Stimulated activated CD8-positive, alpha-beta memory T cell treated with anti-CD3 and anti-CD28 coated beads, Interleukin-4, amount 100 ng/mL, for 4 hours (primary cell): ENCODE measurements at places on chromosomes 11 and 22.

DNA sequence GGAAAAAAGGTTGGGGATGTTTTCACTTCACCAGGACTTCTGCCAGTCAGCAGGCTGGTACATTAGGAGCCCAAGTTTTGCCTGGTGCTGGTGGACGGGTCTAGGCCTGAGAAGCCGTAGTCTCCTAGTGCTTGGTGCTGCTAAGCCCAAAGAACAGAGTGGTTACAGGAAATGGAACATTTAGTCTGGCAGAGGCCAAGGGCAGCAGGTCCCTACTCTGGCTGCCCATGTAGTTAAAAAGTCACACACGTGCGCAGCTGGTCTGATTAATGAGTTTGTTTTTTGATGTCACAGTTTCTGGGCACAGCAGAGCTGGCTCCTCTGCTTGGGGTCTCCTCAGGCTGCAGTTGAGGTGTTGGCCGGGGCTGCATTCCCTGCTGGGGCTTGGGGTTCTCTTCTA is 20.6 kb downstream of the BCR start:
- no peak for DNase-seq

DNA sequence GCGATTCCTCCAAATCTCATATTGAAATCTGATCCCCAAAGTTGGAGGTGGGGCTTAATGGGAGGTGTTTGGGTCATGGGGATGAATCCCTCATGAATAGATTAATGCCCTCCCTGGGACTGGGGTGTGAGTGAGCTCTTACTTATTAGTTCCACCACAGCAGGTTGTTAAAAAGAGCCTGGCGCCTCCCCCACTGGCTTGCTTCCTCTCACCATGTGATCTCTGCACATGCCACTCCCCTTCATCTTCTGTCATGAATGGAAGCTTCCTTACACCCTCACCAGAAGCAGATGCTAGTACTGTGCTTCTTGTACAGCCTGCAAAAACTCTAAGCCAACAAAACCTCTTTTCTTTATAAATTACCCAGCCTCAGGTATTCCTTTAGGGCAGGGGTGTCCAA is 8.8 kb downstream of the RRAS2 start:
- no peak for DNase-seq

- no peak for DNase-seq
Measured at GRCh38 chr11:68090706-68091105, 30.5 kb downstream of the CHKA start.

GRCh38 chr11:94793822-94794221 is 25.7 kb downstream of the AMOTL1 start:
- no peak for DNase-seq

- DNase-seq = no peak
Measured at GRCh38 chr11:46144741-46145140, 23.5 kb upstream of the PHF21A start.

DNA sequence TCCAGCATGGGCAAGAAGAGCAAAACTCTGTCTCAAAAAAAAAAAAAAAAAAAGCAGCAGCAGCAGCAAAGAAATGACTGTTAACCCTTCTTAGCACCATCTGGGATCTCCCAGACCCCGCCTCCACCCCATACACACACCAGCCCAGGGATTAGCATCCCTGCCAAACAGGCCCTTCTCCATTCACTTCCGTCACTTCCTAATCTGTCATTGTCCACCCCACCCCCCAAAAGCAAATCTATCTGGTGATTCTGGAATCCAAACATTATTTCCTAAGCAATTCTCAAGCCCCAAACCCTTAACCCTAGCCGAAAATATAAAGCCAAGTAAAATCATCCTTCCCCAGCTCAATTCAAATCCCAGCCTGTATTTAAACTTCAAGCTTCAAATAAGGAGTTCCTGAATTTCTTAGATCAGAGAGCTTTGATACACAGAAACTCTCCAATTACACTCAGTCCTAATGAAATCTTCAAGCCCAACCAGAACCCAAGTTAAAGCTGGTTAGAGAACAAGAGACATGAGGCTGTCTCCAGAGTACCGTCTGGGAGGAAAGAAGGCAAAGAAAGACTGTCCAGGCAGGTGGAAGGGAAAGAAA is 6.0 kb upstream of the AHNAK start:
- no peak for DNase-seq

- DNase-seq = no peak
Measured at GRCh38 chr11:91871791-91872190, 352.8 kb upstream of the FAT3 start.

- no peak for DNase-seq
Measured at GRCh38 chr11:72389116-72389515, 45.2 kb downstream of the CLPB start.

DNA sequence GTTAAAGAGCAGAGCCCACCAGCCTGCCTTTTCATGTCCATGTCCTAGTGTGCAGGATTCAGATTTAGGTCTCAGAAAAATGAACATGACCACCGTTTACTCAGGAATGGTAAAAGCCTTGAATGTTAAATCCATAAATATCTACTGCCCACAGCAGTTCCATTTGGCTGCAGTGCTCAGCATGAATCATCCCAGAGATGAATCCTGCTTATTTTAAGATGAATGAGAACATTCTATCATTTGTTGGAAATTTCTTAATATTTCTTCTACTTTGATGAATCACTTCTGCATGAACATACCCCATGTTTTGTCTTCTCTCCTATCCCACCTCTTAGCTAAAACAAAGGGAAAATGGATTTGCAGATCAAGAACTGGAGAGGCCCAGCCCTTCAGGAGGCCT is 47.5 kb upstream of the AQP11 start:
- DNase-seq = no peak

DNA sequence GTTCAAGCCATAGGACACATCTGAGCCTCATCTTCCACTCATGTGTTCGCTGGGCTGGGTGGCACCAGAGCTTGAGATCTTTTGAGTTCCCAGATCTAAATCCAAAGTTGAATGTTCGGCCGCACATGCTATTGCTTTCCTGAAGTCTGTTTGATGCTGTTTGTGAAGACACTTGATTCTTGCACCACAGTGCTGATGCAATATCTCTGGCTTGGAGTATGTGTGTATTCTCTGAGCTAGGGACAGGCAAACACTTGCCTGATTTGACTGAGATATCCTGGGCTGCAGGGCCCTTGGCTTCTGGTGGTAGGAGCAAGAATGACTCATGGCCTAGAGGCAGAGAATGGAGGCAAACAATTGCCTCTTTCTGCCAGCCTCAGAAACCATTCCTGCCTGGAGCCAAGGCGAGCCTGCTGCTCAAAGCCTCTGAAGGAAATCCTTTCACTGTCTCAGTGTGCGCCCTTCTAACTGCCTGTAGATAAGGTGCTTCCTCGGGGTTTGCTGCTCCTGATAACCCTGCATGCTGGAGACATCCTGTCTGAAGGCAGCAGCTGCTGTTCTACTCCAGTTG is 73.0 kb downstream of the CYB5R2 start:
- DNase-seq = no peak

GRCh38 chr11:120385655-120386054 is 49.4 kb downstream of the ARHGEF12 start:
- DNase-seq = no peak

GRCh38 chr11:70578371-70578770 is 180.0 kb downstream of the CTTN start:
- no peak for DNase-seq

DNA sequence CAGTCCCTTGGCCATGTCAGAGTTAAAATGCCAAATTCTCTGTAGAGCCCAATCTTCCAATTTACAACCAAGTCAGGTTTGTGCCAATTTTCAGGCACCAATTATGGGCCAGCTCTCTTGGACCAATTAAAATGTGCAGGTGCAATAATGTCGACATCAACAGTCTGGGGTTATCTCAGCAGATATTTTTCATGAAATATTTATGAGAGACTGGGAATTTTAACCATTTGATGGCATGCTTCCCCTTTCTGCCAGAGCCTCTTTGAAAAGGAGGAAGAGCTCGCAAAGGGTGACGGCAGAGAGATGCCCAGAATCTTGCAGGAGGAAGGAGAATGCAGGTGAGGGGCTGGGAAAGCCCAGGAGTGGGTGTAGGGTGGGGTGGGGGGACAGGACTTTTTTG is 100.8 kb upstream of the SYT13 start:
- no peak for DNase-seq

GRCh38 chr11:111423250-111423615 is 44.2 kb upstream of the POU2AF1 start:
- no peak for DNase-seq

DNA sequence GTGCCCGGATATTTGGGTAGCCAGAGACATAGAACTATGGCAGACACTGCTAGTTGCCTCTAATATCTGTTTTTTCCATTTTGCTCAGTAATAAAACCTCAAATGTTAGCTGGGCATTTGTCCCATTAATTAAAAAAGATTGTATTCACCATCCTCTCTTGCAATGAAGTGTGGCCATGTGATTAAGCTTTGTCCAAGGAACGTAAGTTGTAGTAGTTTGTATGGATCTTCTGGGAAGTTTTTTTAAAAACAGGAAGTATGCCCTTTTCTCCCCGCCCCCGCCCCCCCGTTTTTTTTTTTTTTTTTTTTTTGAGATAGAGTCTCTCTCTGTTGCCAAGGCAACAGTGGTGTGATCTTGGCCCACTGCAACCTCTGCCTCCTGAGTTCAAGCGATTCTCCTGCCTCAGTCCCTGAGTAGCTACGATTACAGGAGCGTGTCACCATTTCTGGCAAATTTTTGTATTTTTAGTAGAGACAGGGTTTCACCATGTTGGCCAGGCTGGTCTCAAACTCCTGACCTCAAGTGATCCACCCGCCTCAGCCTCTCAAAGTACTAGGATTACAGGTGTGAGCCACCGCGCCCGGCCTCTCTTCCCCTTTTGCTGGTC is 1.7 kb upstream of the TMEM135 start:
- DNase-seq = no peak

DNA sequence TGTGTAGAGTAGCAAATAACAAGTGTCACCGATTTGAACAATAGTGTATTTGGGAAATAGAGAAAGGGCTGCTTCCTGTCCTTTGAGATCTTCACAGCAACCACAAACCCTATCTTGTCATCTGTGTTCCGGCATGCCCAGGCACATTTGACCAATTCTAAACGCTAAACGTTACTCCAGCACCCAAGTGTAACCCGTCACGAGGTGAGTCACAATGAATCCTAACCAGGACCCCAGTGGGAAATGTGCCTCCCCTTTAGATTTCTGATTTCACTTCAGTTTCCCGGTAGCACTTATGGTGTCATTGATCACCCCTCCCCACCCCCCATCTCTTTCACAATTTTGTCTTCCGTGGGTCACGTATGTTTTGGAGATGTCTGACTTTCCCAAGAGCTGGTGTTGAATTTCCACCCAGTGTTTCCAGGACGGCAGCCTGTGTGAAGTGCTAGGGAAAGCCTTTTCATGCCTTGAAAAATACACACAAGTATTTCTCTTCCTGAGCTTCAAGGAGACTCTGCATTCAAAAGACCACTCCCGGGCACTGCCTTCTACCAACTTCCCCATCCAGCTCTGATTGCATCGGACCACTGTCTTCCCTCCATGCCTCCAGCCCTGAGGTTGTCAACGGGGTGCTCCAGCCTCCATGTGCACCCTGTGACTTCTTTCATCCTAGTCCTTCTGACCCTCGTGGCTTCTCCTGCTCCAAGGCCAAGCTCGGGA is 10.5 kb upstream of the C11orf24 start:
- no peak for DNase-seq

GRCh38 chr11:86442420-86442819 is 67.7 kb downstream of the CCDC81 start:
- DNase-seq = no peak

DNA sequence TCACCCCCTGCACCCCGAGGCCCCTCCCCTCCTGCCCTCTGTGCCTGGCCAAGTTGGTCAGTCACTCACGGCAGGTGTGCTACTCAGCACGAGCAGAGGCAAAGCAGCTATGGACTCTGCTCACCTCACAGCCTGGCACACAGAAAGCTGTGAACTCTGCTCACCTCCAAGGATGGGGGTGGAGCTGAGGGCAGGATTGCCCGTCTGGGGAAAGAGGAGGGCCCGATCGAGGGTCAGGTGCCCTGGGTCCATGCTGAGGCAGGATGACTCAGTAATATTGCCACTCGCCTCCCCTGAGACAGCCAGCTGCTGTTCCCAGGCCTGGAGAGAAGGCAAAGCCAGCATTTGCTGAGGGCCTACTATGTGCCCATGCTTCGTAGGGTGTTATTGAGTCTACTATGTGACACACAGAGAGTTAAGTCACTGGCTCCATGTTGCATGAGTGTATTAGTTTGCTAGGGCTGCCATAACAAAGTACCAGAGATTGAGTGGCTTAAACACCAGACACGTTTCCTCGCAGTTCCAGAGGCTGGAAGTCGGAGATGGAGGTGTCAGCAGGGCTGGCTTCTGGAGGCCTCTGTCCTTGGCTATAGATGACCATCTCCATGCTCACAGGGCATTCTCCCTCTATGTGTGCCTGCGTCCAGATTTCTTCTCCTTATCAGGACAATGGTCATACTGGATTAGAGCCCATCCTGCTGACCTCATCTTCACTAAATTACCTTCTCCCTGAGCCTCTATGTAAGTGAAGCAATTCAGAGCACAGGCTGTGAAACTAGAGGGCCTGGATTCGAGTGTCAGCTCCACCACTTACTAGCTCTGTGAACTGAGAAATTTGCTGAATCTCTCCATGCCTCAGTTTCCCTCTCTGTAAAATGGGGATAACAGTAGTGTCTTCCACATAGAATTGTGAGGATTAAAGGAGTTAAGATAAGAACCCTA is 13.2 kb upstream of the TSKU start:
- DNase-seq = no peak

DNA sequence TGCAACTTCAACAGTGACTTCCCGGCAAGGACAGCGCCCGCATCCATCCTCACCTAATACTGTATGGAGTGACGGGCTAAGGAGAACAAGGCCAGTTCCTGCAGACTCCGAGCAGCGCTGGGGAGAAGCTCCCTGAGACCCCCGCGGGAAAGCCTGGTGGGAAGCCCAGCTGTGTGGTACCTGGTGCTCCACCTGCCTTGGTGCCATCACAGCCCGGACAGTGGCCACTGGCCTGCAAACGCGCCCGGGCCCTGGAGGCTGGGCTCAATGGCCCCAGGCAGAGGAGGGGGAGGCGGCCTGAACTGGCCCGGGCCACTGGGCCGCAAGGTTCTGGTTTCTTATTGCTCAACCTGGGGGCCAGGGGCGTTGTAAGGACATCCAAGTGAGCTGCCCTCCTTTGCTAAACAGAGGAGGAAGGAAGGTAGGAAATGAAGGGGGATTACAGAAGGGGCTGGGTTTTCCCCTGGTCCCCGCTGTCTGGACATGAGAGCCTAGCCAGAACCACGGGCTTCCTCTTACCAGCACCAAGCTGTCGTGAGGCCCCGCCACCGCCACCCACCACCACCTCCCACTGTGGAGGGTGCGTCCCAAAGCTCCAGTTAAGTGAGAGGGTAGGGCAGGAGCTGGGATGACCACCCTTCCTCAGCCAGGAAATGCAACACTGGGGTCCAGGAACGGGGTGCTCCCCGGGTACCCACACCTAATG is 8.5 kb upstream of the CDC42BPG start:
- no peak for DNase-seq

DNA sequence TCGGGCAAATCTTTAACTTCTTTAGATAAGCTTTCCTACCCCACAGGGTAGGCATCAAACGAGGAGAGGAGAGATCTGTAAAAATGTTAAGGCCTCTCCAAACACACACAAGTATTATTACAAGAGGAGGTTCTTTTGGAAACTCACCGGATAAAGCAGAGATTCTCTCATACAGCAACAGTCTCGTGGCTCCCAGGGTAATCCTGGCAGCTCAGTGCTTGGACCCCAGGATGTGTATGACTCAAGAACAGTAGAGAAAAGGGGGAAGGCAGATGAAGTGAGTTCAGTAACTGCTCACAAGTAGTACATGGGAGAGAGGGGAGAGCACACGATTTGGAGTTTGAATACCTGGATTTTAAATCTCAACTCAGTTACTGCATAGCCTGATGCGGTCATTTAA is 120.9 kb downstream of the FEZ1 start:
- DNase-seq = no peak
